ENCODE measurements at places on chromosomes 1 and 21. TPM values are rescaled to one million over a fixed set of nuclear protein-coding genes. Genes with fewer than 3 reads are reported as not detected.

FHAD1 gene
- 0.31 TPM for total RNA-seq

DISP1 gene
- 7.0 TPM for total RNA-seq

SLC19A2 gene
- total RNA-seq: 11.8 TPM

LCE1B gene
- total RNA-seq: not detected

HPCAL4 gene
- 0.15 TPM for total RNA-seq

HIVEP3 gene
- total RNA-seq: 1.8 TPM

RXRG gene
- 2.7 TPM for total RNA-seq

ZNF593OS gene
- not detected for total RNA-seq

OR6P1 gene
- total RNA-seq: not detected

CDA gene
- total RNA-seq: not detected

All from cardiac ventricle fibroblast (primary cell).